ENCODE measurements at places on chromosomes 1 and 21.

DNA sequence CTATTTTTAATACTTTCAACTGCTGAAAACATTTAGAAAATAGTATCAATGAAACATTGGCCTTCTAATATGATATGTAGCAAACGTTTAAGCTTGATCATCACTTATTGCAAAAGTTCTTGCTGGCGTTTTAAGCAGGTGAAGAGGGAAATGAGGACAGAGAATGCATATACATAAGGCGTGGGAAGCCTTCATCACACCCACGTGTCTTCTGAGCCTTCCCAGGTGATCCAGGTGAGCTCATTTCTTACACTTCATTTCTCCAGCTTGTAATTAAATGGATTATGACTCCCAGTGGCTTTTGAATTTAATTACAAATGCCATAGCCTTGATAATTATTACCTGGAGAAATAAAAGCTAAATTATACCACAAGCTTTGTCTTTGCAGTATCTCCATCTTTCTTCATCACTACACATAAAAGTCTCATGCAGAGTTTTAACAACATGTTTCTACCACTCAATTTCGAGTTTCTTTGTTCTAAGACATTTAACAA lies 1973.8 kb downstream of the MRPL39 start:
- DNase-seq, result peak; percentile 95

DNA sequence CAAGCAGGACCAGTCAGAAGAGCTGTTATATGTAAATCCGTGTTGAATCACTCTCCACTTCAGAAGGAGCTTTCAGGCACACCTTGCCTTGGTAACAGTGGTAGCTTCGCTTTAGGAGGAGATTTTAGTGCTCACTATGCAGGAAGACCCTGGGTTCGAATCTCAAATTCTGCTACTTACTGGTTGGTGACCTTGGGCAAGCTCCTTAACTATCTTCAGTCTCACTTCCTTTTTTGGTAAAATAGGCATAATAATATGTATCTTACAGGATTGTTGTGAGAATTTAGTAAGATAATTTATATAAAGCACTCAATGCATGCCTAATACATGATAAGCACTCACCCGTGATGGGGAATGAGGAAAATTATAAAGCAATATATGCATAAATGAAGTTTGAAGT lies 46.7 kb upstream of the GPR52 start:
- no peak for DNase-seq

- peak; percentile 72 for DNase-seq
Observed at GRCh38 chr1:11967028-11967547, 13.2 kb upstream of the MFN2 start.

GRCh38 chr1:36349839-36350238 lies 26.4 kb upstream of the EVA1B start:
- no peak for DNase-seq

DNA sequence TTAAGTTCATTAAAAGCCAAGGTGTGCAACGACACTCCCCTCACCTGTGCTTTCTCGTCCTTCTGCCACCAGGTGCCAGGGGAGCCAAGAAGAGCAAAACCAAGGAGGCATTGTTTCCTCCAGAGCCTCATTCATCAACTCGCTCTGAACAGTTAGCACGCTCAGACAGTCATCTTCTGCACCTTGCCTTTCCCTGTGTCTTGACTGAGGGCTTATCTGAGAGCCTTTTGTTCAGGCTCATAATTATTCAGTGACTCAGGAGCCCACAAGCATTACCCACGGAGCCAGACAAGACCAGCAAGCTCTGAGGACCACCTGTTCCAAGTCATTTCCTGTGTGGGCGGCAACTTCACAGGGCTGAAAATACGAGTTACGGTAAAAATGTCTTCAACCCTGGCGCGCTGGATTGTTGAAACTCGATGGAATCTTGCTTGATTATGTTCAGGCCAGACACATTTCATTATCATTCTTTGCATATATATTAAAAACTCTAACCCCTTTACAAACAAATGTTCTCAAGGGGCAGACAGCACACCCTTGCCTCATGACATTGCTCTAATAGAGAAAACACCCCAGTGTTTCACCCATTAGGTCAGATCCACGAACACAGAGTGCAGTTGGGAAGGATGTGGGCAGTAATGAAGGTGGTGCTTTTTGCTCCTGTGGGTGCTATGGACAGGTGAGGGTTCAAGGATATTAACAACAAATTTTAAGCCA lies 89.7 kb upstream of the RUNX1 start:
- no peak for DNase-seq

GRCh38 chr1:21240706-21241105 lies 49.6 kb downstream of the ECE1 start:
- no peak for DNase-seq

All from NCI-H69 (cell line).